Kidney epithelial cell (primary cell): ENCODE measurements at places on chromosomes 12 and 14.

DNA sequence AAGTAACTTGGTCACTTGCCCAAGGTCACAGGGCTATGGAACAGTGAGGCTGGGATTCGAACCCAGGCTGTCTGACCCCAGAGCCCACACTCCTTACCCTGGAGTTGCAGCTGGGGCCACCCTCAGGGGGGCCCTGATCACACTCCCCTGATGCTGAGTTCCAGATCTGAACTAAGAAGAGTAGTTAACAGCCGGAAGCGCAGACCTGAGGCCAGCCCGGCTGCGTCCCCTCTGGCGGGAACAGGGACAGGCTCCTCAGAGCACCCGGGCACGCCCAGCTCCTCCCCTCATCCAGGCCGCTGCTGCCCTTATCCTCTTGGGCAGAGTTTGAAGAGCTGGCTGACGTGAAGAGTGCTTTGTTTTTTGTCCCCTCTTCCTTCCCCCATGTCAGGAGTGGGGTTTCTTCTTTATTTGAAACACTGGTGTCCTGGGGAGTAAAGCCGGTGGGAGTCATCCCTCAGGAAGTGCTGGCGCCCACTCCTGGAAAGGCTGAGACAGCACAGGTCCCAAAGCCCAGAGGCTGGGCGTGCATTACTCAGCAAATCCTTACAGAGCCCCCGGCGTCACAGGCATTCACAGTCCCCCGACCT lies 8.7 kb downstream of the PHB2 start:
- no peak for DNase-seq

DNA sequence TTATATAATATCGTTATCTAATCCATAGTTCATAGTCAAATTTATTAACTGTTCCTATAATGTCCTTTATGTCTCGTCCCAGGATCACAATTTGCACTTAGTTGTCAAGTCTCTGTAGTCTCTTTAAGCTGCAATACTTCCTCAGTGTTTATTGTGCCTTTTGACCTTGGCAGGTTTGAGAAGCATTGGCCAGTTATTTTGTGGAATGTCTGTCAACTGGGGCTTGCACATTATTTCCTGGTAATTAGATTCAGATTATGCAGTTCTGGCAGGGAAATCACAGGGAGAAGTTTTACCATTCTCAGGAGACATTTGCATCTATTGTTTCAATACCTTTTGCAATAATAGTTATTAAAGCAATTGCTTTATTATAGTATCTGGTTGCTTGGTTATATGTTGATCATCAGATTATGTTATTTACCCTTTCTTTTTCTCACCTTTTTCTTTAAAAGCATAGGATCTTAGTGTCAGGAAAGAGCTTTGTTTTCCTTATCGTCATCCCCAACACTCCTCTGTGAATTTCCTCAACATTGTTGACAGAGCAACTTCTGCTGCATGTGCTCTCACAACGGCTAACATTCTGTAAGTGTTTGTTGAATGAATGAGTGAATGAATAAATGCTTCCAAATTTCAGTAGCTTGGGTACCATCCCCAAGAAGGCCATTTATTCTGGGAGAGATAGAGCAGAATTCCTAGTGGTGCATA lies 3.7 kb upstream of the ART4 start:
- no peak for DNase-seq

GRCh38 chr12:92030618-92031017 lies 115.0 kb downstream of the BTG1 start:
- DNase-seq: no peak

GRCh38 chr14:45868863-45869262 lies 615.9 kb upstream of the MIS18BP1 start:
- no peak for DNase-seq

DNA sequence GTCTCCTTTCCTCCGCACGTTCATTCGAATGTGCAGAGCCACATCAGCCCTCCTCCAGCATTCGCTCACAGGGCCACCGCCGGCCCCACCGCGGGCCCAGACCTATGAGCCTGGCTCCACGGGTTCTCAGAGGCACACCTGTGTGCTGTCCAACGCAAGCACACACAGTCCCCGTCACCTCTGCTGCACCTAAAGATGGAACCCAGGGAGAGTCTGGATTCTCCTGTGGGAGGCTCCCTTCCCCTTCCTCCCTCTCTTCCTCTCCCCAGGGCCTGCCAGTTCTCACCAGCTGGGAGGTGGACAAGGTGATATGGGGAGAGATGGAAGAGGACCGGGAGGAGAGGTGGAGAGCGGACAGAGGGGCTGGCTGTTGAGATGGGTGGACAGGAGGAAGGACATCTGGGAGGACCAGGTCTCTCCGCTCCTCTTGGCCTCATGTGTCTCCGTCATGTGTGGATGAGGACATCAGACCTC lies 4.9 kb upstream of the AQP6 start:
- no peak for DNase-seq

GRCh38 chr14:50599700-50600444 lies 39.9 kb downstream of the ATL1 start:
- no peak for DNase-seq

DNA sequence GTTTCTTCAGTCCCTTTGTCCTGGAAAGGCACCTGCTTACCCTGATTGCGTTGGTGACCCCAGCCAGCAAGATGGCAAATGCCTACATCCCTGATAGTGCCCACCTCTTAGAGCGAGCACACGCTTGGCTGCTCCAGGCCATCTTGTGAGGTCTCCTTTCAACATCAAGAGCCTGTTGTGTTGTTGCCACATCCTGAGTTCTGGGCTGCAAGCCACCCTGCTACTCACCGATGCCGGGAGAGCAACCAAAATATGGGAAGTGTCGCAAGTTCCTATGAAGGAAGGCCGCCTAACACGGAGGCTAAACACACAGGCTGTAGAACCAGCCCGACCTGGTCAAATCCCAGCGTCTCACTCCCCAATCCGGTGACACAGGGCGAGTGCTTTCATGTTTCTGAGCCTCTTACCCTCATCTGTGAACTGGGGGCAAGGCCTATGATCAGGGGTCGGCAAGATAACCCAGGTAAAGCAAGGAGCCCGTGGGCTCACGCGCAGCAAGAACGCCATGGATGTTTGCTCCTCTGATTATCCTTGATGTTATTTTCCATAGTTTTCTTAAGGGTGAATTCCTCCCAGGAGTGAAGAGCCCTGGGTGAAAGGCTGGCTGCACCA lies 98.4 kb downstream of the LGMN start:
- DNase-seq: no peak

DNA sequence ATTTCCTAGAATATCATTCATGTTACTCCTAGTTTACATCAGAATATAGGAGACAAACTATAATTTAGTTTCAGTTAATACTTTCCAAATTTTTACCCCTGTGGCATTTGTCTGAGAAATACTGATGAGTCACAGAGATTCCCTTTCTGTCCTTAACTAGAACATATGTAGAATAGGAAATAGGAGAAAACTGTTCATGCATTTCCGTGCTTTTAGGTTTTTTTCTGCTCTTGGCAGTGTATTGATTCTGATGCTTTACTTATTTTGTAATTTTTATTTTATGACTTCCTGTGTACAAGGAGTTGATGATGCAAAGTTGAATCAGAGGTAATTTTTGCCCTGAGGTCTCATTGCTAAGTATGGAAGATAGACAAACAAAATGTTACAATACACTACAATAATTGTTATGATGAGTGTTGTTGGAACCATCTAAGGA lies 23.0 kb downstream of the MNAT1 start:
- DNase-seq: no peak

GRCh38 chr12:92078167-92079053 lies 67.2 kb downstream of the BTG1 start:
- DNase-seq: no peak

GRCh38 chr12:6273541-6274230 lies 36.8 kb upstream of the PLEKHG6 start:
- DNase-seq: no peak

GRCh38 chr14:91019673-91020072 lies 40.8 kb downstream of the RPS6KA5 start:
- DNase-seq: no peak

DNA sequence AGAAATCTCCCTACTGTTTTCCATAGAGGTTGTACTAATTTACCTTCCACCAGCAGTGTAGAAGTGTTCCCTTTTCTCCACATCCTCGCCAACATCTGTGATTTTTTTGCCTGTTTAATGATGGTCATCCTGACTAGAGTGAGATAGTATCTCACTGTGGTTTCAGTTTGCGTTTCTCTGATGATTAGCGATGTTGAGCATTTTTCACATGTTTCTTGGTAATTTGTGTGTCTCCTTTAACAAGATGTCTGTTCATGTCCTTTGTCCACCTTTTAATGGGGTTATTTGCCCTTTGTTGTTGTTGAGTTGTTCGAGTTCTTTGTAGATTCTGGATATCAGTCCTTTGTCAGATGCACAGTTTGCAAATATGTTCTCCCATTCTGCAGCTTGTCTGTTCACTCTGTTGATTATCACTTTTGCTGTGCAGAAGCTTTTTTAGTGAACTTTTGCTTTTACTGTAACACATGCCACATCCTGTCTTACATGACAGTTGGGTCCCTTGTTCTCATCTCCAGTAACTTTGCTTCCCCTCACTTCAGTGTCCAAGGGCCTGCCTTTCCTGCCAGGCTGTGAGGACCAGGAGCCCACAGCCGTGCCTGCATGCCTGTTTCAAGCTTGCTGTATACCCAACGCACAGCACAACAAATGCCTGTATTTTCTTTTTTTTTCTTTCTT lies 64.9 kb downstream of the SPRING1 start:
- DNase-seq: no peak

GRCh38 chr14:28767853-28768741 lies 1.5 kb downstream of the FOXG1 start:
- DNase-seq: no peak

DNA sequence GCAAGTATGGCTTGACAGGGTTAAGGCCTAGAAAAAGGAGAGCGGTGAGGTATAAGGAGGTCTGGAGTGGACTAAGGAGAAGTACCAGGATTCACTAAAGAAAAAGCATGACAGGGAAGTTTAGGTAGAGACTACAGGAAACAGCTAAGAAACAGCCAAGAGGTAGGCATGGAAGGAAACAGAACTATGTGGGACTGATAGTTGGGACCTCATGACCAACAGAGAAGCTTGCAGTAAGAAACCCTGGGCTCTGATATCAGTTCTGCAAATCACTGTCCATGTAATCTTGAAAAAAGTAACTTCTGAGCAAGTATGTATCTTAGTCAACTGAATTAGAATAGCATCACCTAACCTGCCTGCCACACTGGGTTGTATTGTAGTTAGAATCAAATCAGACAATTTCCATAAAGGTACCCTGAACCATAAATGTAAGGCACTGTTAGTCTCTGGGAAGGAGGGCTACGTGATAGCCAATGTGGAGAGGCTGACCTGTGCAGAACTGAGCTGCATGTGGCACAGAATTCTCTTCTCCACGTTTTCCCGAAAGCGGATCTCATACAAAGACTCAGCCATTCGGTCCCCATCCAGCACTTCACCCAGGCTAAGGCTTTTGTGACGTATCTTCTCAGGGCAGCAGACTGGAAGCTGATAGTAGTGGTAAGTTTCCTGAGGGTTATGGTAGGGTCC lies 912 bp downstream of the TM9SF1 start:
- no peak for DNase-seq

- DNase-seq: no peak
Measured at GRCh38 chr14:52961060-52961639, 10.3 kb upstream of the FERMT2 start.

DNA sequence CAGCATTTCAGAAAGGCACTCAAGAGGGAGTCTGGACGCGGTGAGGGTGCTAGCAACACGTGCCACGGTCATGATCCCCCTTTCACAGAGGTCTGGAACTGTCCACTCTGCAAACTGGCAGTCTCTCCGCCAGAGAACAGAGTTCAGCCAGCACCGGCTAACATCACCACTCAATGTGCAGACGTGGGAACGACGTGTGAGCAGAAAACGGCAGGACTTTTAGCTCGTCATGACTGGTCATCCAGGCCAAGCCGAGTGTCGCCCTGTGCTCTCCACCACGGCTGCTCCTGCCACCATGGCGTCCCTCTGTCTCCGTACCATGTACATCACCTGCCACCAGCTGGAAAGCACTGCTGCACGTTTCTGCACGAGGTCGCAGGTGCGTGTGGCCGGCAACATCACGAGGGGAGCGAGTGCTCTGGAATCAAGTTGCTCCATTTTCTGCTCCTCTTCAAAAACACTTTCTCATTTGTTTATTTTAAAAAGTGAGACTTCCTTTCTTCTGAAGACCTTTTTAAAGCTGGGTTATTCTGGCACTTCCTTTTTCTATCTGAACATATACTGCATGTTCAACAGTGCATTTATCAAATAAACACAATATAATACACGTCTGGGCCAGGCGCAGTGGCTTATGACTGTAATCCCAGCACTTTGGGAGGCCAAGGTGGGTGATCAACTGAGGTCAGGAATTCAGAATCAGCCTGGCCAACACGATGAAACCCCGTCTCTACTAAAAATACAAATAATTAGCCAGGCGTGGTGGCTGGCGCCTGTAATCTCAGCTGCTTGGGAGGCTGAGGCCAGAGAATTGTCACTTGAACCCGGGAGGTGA lies 28.0 kb downstream of the SLC15A4 start:
- no peak for DNase-seq

- DNase-seq: no peak
Measured at GRCh38 chr12:66667906-66668305, 11.0 kb downstream of the GRIP1 start.

- DNase-seq: no peak
Measured at GRCh38 chr12:53330671-53331070, 5.5 kb downstream of the SP7 start.

GRCh38 chr12:107032266-107032665 lies 45.3 kb upstream of the MTERF2 start:
- no peak for DNase-seq

DNA sequence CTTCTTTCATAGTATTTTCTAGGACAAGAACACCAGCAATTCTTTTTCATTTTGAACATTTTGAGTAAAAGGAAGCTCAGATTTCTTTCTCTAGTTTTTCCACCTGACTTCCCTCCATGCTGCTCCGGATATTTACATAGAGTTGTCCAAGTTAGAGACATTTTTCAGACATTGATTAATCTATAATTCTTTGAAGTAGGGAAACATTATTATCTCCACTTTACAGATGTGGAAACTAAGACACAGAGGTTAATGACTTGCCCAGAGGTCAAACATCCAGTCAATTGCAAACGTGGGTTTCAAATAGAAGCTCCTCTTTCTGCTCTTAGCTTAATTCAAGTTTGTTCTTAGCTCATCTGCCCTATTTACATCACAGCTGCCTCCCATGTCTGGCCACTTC lies 138.3 kb downstream of the EGLN3 start:
- no peak for DNase-seq

DNA sequence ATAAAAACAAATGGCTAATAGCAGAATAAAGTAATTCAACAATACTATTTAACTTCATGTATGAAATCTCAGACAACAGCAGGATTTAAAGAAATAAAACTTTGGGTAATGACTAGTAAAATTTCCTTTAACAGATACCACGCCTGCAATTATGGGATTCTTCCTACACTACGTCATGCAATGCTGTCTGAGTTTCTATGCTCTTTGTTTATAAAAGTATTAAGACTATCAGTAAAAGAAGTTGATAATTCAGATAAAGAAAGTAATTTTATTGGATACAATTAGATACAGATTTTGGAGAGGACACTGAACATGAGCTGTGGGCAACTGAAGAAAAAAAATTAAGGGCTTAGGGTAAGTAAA lies 308.4 kb upstream of the LRFN5 start:
- no peak for DNase-seq
